ENCODE measurements at places on chromosomes 2 and 18. TPM values are rescaled to one million over a fixed set of nuclear protein-coding genes. Genes with fewer than 3 reads are reported as not detected.

GRCh38 chr2:119672161-119672862, 6.7 kb upstream of the TMEM177 start:
- H3K36me3 ChIP-seq, result no peaks in the 10 kb centered on the region

DNA sequence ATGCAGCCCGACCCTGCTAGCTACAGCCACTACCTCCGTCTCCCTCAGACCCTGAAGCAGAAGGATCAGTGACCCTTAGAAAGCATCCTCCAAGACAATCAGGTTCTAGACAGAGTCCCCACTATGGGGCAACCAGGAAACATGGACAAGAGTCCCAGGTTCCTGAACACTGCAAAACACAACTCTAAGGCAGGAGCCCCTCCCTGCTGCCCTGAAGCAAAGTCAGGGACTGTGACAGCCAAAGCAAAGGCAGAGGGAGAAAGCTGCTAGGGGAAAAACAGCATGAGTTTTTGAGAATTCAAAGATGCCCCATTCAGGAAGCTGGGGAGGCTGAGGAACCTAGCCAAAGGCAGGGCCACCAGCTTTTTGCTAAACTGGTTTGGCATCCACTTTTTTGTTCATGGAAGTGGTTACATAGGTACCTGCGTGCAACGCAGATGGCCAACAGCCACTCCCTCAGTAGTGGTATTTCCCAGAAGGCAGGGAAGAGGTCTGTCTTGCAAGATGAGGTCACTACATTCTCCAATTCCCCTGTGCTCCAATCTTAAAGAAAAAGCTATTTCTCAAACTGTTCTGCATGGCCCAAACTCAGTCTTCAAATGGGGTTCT, 33.2 kb downstream of the MYO5B start:
- DNase-seq, result no peak
- H3K4me3 ChIP-seq, result no peak overlapping the region
- no peaks in the 10 kb centered on the region for H3K4me1 ChIP-seq
- no peak overlapping the region for H3K27ac ChIP-seq
- no peaks in the 10 kb centered on the region for H3K36me3 ChIP-seq

DNA sequence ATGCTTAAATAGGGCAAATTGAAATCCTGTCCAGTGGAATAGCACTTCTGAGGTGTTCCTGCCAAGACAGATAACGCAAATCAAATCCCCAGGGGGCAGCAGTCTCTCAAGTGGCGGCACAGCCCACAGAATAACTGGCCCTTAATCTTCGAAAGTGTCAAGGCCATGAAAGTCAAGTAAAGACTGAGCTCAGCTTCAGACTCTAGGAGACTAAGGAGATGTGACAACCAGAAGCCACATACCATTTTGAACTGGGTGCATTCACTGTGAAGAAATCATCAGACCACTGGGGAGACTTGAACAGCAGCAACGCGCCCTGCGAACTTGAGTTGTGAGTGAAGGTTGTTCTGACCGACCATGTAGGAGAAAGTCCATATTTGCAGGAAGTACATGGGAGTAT, 66.0 kb upstream of the ASAP2 start:
- H3K27me3 ChIP-seq, result no peaks in the 10 kb centered on the region
- no peak overlapping the region for H3K4me3 ChIP-seq
- DNase-seq, result no peak

DNA sequence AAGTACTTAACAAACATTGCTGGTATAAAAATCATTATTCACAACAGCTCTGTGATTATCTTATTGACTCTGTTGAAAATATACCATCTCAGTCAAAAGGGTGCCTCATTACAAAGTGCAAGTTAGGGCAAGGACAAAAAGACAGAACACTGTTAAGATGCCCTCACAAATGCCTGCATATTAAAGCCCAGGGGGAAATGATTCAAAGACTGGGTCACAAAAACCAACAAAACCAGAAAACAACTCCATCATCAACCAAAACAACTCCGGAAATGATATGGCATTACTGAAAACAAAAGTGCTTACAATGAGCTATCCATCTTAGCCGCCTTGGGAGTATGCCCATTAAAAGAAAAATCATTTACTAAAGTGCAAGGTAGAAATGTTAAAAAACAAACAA, 9.9 kb downstream of the PLA2R1 start:
- no peak overlapping the region for H3K4me3 ChIP-seq
- no peaks in the 10 kb centered on the region for H3K27me3 ChIP-seq
- no peak overlapping the region for H3K27ac ChIP-seq
- no peak for DNase-seq
- H3K36me3 ChIP-seq, result no peaks in the 10 kb centered on the region

DNA sequence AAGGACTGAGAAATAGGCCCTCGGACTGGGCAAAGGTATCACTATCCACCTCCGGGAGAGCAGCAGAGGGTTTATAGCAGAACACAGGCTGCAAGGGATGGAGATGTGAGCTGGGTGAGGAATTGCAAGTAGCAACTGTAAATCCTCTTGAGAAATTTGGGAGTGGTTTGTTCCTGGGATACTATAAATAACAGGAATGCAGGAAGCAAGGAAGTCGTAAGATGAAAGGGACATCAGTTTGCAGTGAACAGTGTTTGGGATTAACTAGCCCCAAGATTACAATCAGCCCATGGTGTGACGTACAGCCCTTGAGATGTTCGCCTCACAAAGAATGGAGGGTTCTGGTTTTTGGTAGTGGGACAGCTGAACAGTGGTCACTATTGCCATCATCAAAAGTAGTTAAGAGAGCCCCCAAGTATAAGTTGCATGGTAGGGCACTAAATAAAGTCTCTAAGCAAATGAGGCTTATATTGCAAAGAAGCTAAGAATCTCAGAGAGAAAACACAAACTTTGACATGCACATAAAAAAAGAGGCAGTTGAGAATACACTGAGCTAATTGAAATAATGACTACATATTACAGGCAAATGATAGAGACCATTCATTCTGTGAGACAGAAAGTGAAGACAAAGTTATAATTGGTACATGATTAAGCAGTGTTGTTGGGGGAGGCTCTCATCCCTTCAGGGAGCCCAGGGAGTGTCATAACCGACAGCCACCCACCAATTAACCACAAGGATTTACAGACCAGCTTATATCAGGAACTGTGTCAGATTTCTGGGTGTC, 362.5 kb upstream of the ACVR2A start:
- no peaks in the 10 kb centered on the region for H3K4me1 ChIP-seq
- no peaks in the 10 kb centered on the region for H3K36me3 ChIP-seq
- no peak overlapping the region for H3K4me3 ChIP-seq
- no peak overlapping the region for H3K27ac ChIP-seq

- H3K27me3 ChIP-seq, result no peaks in the 10 kb centered on the region
- no peak overlapping the region for H3K27ac ChIP-seq
- no peak overlapping the region for H3K4me3 ChIP-seq
- no peak for DNase-seq
- no peaks in the 10 kb centered on the region for H3K36me3 ChIP-seq
These were observed 106.0 kb upstream of the FOSL2 start for GRCh38 chr2:28286678-28287077.

ATP6V1C2 gene
- total RNA-seq, result not detected

ACYP2 gene
- 14.0 TPM for total RNA-seq

DNA sequence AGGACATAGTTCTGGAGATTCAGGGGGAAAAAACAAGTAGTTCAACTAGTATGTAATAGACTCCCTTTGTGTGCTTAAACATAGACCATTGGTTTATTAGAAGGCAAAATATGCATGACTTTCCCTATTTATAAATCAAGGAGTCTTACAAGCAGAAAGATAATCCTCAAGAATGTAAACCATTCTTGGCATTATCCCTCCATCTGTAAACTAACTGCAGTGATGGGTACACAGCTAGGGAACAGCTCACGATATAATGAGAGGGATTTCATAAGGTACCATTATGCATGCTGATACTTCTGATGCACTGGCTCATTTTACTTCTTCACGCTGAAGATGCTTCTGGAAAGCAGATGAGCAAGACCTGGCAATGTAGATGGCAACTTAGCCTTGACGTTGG, 878 bp downstream of the FBXO15 start:
- no peaks in the 10 kb centered on the region for H3K36me3 ChIP-seq
- no peaks in the 10 kb centered on the region for H3K27me3 ChIP-seq
- peaks cover 20% of the 10 kb centered on the region for H3K4me1 ChIP-seq
- H3K27ac ChIP-seq, result peak overlapping the region; percentile 90

GRCh38 chr2:16170675-16171424, 230.5 kb downstream of the MYCN start:
- H3K4me3 ChIP-seq, result no peak overlapping the region
- H3K27ac ChIP-seq, result no peak overlapping the region
- H3K27me3 ChIP-seq, result no peaks in the 10 kb centered on the region

DNA sequence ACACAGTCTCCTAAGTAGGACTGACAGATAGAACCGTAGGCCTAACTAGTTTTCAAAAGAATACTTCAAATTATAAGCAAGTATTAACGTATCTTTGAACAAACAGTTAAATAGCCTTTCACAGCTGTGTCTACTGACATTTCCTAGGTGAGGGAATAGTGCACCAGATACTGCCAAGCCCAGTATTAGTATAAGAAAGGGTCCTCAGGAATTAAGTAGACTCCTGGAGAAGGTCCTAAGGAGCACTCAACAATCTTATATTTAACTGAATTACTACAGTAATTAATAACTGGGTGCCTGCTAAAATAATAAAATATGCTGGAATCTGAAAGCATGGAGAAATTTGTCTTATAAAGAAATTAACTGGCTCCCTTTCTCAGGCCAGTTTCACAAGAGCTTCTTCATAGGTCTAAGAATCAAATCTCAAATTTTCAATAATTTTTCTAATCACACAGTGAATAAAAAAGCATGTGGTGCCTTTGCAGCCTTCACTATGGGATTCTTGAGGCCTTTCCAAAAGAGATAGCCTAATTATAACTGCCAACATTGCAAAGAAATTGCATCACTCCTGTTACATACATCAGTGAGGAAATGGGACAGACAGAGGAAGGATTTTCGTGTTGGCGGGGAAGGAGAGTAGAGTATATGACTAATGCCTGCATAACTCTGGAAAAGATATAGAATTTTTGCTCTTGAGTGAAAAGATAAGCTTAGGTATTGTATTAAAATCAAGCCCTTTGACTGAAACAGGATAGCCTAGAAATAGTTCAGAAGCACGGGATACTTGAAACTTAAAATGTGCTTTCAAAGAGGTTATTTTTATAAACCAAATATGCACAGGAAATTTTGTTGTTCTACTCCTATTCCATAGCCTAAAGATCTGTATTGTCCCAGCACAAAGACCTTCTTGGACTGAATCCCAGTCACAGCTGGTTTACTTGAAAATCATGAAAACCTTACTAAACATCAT, 228.6 kb upstream of the STK17B start:
- DNase-seq, result no peak
- H3K27me3 ChIP-seq, result no peaks in the 10 kb centered on the region
- H3K27ac ChIP-seq, result no peak overlapping the region
- H3K4me3 ChIP-seq, result no peak overlapping the region
- H3K36me3 ChIP-seq, result no peaks in the 10 kb centered on the region

DNA sequence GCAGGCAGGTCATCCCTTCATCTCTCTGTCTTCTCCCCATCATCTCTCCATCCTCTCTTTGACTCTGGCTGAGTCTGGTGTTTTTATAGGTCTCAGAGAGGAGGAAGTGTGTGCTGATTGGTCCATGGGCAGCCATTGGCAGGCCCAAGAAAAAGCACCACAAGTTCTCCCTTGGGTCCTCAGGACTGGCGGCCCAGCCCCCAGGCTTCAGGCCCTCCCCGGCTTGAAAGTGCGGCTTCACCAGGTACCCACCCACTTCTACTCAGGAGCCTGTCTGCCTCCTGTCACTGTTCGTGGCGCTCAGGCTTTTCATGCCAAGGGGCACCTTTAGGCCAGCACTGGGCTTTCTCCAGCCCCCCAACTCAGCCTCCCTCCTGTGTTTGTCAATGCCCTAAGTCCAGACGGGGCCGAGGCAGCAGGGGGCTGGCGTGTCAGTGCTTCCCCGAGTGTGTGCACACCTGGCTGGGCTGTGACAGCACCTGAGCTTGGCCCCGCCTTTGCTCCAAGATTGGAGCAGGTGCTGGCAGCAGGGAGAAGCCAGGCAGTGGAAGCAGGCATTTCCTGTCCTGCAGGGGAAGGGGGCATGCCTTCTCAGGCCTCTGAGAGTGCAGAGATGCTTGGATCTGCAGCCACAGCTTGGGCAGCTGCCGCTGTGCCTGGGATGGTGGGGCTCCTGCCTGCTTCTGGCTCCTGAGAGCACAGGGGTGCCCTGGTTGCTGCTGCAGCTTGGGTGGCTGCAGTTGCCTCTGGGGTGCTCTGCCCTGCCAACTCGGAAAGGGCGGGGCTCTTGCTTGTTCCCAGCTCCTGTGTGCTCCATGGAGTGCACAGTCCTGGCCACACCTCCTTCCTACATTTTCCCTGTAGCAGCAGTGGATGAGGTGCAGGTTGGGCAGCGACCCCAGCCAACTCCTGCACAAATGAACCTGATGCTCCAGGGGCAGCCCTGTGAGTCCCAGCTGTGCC, 34.1 kb downstream of the FBXO48 start:
- H3K36me3 ChIP-seq, result no peaks in the 10 kb centered on the region
- no peaks in the 10 kb centered on the region for H3K27me3 ChIP-seq
- H3K4me3 ChIP-seq, result no peak overlapping the region
- no peak overlapping the region for H3K27ac ChIP-seq

- H3K4me3 ChIP-seq, result no peak overlapping the region
- no peak for DNase-seq
- H3K27ac ChIP-seq, result no peak overlapping the region
- H3K27me3 ChIP-seq, result no peaks in the 10 kb centered on the region
- H3K36me3 ChIP-seq, result no peaks in the 10 kb centered on the region
These were observed 310.3 kb downstream of the GULP1 start for GRCh38 chr2:188601927-188602326.

- H3K27me3 ChIP-seq, result no peaks in the 10 kb centered on the region
- no peak overlapping the region for H3K27ac ChIP-seq
- no peaks in the 10 kb centered on the region for H3K36me3 ChIP-seq
- no peak overlapping the region for H3K4me3 ChIP-seq
These were observed 253.5 kb downstream of the NCKAP5 start for GRCh38 chr2:133314795-133315194.

- peaks cover 15% of the 10 kb centered on the region for H3K4me1 ChIP-seq
- no peak overlapping the region for H3K27ac ChIP-seq
- no peak overlapping the region for H3K4me3 ChIP-seq
- no peaks in the 10 kb centered on the region for H3K27me3 ChIP-seq
- DNase-seq, result no peak
These were observed 3.9 kb downstream of the TIMM21 start for GRCh38 chr18:74152270-74152669.

GRCh38 chr18:48009116-48009745, 78.8 kb upstream of the SMAD2 start:
- H3K27ac ChIP-seq, result no peak overlapping the region
- no peaks in the 10 kb centered on the region for H3K36me3 ChIP-seq
- H3K4me1 ChIP-seq, result peaks cover 10% of the 10 kb centered on the region
- H3K27me3 ChIP-seq, result no peaks in the 10 kb centered on the region
- DNase-seq, result no peak
- no peak overlapping the region for H3K4me3 ChIP-seq

CIB4 gene
- total RNA-seq, result not detected

GRCh38 chr2:3243804-3244203, 133.8 kb downstream of the EIPR1 start:
- no peak for DNase-seq
- H3K27me3 ChIP-seq, result no peaks in the 10 kb centered on the region
- peaks cover 5% of the 10 kb centered on the region for H3K4me1 ChIP-seq

GRCh38 chr2:14881651-14882327, 249.3 kb downstream of the LRATD1 start:
- H3K4me1 ChIP-seq, result no peaks in the 10 kb centered on the region
- H3K27ac ChIP-seq, result no peak overlapping the region
- H3K27me3 ChIP-seq, result no peaks in the 10 kb centered on the region
- H3K36me3 ChIP-seq, result no peaks in the 10 kb centered on the region
- DNase-seq, result no peak
- H3K4me3 ChIP-seq, result no peak overlapping the region

ZAP70 gene
- 10.2 TPM for total RNA-seq

Measured in upper lobe of right lung (tissue), 1 donor.